ENCODE measurements at places on chromosomes 16 and 17.

DNA sequence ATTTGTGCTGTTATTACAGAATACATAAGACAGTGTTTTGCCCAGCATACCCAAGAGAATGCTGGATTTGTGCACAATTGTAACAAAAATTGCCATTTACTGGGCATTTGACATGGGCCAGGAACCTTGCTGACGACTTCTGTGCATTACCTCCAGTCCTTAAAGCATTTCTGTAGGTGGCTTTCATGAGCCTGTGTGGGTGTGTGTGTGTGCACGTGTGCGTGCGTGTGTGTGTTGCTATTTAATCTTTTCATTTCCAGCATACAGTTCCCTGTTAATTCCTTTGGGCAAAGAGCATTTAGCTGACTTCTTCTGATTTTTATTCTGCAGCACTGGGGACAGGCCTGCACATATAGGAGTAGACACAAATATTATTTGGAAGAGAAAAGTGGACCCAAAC, 134.4 kb downstream of the CYLD start:
- no peak for DNase-seq

DNA sequence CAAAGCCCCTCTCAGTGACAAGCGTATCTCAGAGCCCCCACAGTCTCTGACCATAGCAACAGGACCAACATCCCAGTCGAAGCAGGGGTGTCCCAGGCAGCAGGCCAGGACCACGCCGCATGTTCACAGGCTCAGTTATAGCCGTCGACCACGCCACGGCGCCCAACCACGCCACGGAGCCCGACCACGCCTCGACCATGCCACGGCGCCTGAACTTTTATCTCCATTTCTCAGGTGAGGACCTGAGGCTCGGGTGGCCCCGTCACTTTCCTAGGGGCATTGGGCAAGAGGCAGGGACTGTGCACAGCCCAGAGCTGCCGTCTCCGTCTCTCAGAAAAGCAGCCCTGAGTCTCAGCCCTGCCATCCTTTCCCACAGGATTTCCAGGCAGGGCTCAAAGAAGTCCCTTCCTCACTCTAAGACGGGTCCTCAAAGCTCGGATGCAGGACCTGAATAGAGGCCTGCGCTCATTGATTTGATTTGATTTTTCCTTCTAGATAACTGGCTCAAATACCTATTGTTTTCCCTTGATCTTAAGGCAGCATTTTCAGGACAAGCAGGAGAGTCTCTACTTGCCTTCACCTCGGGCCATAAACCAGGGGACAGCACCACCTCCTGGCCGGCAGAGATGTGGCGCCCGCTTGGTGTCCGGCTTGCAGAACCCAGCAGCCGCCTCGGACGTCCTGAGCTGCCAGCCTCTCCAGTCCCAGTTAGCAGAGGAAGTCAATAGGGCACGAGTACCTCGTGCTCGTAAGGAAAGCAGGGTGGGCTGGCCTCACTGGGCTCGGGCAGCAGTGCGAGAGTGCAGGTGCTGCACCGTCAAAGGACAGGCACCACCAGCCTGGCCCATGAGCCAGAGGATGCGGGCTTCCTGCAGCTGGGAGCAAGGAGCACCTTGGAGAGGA, 38.8 kb downstream of the C16orf95 start:
- DNase-seq: peak; percentile 68

DNA sequence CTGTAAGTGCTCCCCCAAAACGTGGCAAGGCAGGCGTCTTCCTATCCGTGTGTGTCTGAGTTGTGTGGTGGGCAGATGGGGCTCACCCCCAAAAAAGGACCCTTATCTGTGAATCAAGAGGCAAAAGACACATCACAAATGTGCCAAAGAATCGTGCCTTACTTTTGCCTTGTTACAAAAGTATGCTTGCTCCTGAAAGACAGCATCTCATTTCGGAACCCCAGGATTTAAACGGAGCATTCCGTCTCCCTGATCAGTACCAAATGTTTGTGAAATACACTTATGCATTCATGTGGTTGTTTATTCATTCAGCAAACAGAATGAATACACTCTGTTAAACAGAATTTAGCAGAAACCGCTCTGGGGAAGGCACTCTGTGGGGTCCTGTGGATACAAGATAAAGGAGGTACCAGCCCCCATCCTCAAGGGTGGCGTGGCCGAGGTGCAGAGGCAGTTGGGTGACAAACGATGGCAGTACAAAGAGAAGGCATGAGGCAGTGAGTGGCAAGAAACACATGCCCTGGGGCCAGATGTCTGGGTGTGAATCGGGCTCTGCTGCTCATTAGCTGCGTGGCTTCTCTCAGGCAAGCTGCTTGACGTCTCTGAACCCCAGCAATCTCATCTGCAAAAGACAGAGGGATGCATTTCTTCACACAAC, 654 bp downstream of the WFDC1 start:
- no peak for DNase-seq

GRCh38 chr16:6341981-6342380, 990.7 kb upstream of the RBFOX1 start:
- DNase-seq: no peak

GRCh38 chr16:18003033-18003432, 333.5 kb downstream of the NPIPA8 start:
- DNase-seq: no peak

GRCh38 chr16:80387318-80387921, 153.4 kb upstream of the DYNLRB2 start:
- no peak for DNase-seq

GRCh38 chr17:43316522-43317142, 82.2 kb upstream of the ARL4D start:
- DNase-seq: no peak

DNA sequence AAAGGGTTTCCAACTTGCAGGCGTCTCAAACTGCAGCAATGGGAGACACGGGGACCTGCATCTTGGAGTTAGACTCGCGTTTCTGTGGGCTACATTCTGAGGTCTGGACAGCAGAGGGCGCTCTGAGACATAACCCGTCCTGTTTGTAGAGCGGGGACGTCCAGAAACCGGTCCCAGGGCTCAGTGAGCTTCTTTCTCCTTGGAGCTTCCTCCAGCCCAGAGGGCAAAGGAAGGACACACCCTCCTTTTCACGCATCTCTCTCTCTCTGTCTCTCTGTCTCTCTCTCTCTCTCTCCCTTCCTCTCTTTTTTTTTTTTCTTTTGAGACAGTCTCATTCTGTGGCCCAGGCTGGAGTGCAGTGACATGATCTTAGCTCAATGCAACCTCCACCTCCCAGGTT, 19.8 kb downstream of the COX4I1 start:
- peak; percentile 48 for DNase-seq

- no peak for DNase-seq
Measured at GRCh38 chr17:44518032-44518431, 14.8 kb upstream of the GPATCH8 start.

DNA sequence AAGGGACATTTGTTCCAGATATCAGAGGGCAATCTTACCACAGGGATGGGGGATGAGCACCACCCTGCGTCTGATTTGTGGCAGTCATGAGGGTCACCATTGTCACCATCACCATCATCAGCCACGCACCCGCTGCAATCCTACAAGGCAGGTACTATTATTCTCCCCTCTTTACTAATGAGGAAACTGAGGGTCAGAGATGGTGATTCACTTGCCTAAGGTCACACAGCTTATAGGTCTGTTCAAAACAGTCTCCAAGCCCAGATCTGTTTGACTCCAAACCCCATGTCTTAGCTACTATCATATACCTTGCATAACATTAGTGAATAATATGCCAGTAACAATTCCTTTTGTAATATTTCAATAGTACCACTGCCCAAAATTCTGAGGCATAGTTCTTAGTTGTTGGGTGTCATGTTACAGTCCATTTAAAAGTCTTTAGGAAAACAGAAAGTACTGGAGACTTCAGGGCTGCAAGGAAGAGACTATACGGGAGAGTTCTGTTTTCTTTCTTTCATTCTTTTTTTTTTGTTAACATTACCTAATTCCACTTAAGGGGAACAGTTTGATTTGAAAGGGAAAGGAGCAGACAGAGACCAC, 166.4 kb downstream of the C16orf95 start:
- DNase-seq: no peak

GRCh38 chr16:476039-476438, 50.6 kb downstream of the RAB11FIP3 start:
- DNase-seq: no peak

DNA sequence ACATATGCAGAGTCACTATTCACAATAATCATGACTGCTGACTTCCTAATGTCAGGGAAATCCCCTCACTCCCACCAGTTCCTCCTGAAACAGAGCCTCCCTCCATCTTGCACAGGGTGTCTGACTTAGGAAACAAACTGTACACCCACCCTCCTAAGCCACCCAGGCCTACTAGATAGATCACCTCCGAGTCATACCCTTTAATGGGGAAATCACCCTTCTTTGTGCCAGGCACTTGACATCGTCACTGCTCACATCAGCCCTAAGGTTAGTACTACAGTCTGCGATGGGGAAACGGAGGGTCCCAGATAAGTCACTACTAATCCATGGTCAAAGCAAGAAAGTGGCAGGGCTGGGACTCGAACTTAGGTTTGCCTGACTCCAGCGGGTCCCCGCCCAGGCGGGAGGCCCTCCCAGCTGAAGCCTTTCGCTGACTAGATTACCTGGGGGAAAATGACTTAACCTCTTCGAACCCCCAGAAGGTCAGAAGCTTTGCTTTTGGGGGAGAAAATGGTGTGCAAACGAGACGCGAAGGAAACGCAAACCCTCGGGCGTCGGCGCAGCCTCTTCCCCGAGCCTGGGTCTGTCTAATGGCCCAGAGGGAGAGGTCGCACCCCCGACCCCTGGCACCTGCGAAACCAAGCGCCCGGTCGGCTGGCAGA, 3.4 kb upstream of the MLLT6 start:
- no peak for DNase-seq

DNA sequence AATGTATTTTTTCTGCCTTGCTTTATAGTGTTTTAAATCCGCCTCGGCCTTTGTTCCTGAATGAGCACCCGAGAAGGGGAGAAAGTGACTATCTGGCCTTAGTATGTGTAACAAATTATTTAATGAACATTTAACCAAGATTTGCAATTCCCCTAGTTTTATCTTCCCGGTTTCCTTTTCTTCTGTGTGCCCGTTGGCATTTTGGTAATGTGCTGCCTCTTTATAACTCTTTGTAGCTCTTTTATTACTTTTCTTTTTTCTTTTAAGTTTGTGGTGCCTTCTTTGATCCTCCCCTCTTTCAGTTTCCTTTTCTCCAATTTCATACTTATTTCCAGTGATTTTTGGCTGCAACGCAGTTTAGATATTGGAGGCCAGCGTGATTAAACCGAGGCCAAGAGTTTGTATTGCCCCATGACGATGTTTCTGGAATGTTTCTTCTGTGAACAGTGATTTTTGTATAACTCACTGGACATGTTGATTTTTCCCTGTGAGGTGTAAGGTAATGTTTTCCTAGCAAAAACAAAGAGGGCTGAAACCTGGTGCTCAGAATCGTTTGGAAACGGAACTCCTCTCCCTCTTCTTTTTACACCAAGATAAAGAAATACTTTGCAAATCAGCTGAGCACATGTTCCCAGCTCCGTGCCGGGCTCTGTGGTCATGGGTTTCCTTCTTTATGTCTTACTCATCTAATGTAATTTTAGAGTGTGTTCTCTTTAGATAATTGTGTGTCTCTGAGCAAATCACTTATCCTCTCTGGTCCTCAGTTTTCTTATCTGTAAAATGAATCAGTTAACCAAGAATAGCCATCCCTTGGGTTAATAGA, 344.3 kb downstream of the WWOX start:
- DNase-seq: no peak

GRCh38 chr16:60771138-60771537, 1265.1 kb downstream of the CDH8 start:
- DNase-seq: no peak

DNA sequence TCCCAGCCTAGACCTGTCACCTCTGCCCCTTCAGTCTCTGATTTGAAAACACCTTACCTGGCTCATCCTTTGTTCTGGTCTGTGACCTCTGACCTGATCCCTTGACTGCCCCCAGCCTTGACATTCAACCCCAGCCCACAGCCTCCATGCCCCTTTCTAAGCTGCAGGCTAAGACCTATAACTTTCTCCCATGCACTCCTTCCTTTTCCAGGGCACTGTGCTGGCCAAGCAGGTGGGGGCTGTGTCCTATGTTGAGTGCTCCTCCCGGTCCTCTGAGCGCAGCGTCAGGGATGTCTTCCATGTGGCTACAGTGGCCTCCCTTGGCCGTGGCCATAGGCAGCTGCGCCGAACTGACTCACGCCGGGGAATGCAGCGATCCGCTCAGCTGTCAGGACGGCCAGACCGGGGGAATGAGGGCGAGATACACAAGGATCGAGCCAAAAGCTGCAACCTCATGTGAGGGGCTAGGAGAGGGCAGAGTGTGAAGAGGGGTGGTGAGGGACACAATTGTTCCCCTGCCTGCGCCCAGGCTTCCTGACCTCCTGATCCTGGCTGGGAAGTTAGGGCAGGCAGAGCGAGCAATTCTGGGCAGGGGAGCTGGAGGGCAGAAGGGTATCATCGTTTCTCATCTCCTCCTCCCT, 3.3 kb downstream of the RND2 start:
- no peak for DNase-seq

- no peak for DNase-seq
Measured at GRCh38 chr17:9444687-9445086, 130.9 kb downstream of the STX8 start.

- DNase-seq: no peak
Measured at GRCh38 chr16:14362774-14363371, 267.2 kb downstream of the PARN start.

DNA sequence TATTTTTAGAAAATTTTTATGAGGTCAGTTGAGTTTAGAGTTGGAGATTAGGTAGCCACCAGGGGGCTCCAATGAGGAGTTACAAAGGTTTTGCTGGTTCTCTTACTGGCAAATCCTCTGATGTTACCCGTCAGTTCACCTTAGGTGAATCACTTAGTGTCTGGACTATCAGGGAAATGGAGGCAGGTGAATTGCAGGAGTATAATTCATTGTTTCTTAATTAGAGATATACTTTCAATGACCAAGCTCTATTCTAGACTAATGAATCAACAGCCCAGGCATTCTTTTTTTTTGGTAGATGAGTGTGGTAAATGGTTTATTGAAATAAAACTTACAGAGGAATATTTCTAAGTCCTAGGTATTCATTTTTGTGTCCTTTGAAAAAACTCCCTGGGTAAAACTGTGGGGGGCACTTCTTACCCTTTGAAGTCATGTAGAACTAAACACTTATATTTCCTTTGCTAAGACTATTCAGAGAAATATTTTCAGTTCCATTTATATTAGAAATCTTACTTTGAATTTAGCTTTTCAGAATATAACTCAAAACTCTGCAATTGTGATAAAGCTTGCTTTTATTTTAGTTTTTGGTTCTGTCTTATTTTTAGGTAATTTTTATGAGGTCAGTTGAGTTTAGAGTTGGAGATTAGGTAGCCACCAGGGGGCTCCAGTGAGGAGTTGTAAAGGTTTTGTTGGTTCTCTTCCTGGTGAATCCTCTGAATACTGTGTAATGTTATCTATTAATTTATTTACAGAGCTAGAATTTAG, 17.7 kb downstream of the PSMD11 start:
- no peak for DNase-seq

- DNase-seq: no peak
Measured at GRCh38 chr16:30659507-30660423, 1.5 kb downstream of the FBRS start.

DNA sequence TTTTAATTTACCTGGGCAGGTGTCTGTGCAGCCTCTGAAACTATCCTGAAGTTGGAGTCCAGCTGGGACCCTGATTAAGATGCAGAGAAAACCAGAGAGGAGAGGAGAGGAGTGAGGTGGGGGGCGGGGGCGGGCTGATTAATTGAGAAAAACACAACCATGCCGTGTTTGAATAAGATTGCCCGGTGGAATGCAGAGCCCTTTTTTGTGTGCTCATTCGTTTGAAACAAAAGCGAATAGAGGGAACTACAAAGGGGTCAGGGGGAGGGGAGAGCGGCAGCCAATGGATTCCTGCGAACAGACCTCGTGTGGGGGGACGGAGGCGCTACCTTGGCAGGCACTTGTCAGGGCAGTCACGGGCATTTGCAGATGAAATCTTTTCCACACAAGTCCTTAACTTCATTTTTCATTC, 355.8 kb downstream of the SOX9 start:
- DNase-seq: no peak
